Heart left ventricle (tissue), 16 donors: ENCODE measurements at places on chromosomes 11 and 22. TPM values are rescaled to one million over a fixed set of nuclear protein-coding genes. Genes with fewer than 3 reads are reported as not detected.

GRCh38 chr11:3160252-3161031, 4.7 kb downstream of the OSBPL5 start:
- H3K36me3 ChIP-seq: no peaks in the 10 kb centered on the region
- H3K27me3 ChIP-seq: no peaks in the 10 kb centered on the region
- peak overlapping the region; percentile 63 for H3K4me3 ChIP-seq

- no peak overlapping the region for H3K27ac ChIP-seq
- DNase-seq: no peak
- H3K36me3 ChIP-seq: no peaks in the 10 kb centered on the region
- no peak overlapping the region for H3K4me3 ChIP-seq
- peaks cover 16% of the 10 kb centered on the region for H3K27me3 ChIP-seq
- peaks cover 5% of the 10 kb centered on the region for H3K4me1 ChIP-seq
Observed at GRCh38 chr11:77046060-77046501, 11.9 kb downstream of the B3GNT6 start.

GRCh38 chr22:47724751-47725150, 962.3 kb downstream of the TBC1D22A start:
- H3K36me3 ChIP-seq: no peaks in the 10 kb centered on the region
- H3K27ac ChIP-seq: no peak overlapping the region
- no peaks in the 10 kb centered on the region for H3K27me3 ChIP-seq
- H3K4me3 ChIP-seq: no peak overlapping the region
- H3K4me1 ChIP-seq: no peaks in the 10 kb centered on the region

The SLC15A3 gene
- 29.2 TPM for total RNA-seq

The PGA4 gene
- 2.0 TPM for total RNA-seq

The LIF gene
- 0.89 TPM for total RNA-seq

The C11orf42 gene
- not detected for total RNA-seq
